Fibroblast of villous mesenchyme (primary cell): ENCODE measurements at places on chromosomes 12 and 14. TPM values are rescaled to one million over a fixed set of nuclear protein-coding genes. Genes with fewer than 3 reads are reported as not detected.

DNA sequence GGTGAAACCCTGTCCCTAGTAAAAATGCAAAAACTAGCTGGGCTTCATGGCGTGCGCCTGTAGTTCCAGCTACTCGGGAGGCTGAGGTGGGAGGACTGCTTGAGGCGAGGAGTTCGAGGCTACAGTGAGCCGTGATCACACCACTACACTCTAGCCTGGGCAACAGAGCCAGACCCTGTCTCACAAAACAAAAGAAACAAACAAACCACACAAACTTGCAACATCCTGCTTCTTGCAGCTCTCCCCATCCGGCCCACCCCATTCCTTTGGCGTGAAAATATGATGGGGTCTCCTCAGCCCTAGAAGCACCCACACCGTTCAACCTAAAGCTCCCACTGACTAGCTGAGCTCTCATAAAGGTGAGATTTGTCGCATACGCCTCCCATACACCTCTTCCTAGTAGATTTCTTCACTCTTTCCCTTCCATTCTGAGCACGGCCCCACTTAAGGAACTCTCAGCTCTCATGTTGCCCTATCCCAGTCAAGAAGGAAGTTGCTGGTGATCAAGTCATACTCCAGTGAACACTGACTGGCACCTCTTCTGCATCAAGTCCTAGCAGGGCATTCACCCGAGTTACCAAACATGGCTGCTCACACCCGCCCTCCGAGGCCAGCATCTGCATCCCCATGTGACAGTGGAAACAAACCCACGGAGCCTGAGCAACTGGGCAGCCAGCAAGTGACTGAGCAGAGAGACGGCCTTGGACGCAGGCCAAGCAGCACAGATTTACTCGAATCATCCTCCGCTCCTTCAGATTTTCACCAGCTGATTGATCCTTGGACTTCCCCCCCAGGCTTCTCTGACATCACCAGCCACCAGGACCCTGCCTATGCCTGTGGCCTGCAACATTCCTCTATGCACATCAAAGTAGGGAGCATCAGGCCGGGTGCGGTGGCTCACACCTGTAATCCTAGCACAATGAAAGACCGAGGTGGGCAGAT lies 18.9 kb upstream of the CD27 start:
- DNase-seq = no peak

GRCh38 chr12:122009741-122010140 lies 11.9 kb upstream of the BCL7A start:
- no peak for DNase-seq

DNA sequence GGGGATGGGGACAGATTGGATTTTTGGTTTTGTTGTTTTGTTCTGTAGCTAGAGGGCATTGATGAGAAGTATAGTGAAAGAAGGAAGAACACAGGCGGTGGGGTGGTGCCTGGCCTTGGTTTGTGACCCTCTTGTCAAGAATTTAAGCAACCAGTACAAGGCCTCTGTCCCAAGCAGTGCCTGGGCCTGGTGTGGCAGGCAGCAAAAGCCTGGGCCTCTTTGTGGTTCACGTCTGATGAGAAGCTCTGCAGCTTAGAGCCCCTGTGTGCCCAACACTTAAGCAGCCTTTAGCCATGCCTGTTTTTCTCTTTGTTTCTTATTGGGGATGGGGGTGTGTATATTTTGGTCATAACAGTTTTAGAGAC lies 98.0 kb downstream of the PPP2R5C start:
- no peak for DNase-seq

DNA sequence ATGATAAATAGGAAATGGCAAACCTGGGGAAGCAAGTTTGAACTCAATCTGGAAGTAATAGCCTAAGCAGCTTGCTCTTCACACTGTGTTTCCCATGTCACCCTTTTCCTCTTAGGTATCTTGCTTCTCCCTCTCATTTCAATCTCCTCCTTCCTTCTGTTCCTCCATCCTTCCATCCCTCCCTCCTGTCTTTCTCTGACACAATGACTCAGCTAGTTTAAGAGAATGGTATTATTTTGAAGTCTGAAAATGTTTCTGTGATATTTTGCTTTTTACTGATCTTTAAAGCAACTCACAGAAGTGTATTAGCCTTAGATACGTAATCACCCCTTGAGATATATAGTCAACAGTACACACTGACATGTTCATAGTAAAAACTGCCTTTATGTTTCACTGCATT lies 55.9 kb upstream of the FGD4 start:
- DNase-seq = no peak

- DNase-seq = no peak
These were observed 4.5 kb downstream of the SUPT16H start for GRCh38 chr14:21379338-21379737.

- DNase-seq = peak; percentile 37
These were observed 41.4 kb downstream of the HECTD1 start for GRCh38 chr14:31166271-31166561.

DNA sequence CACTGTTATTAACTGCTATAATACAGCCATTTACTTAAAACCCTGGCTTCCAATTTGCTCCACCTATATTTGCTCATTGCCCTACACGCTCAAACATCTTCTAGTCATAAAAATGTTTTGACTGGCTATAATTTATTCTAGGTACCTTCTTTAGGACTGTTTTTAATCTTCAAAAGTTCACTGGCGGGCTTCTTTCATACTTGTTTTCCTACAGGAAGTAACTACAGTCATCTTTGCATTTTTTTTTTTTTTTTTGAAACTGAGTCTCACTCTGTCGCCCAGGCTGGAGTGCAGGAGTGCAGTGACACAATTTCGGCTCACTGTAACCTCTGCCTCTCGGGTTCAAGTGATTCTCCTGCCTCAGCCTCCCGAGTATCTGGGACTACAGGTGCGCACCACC lies 32.5 kb downstream of the MPHOSPH9 start:
- peak; percentile 5 for DNase-seq

GRCh38 chr14:78758333-78758732 lies 588.2 kb downstream of the NRXN3 start:
- DNase-seq = peak; percentile 10

DNA sequence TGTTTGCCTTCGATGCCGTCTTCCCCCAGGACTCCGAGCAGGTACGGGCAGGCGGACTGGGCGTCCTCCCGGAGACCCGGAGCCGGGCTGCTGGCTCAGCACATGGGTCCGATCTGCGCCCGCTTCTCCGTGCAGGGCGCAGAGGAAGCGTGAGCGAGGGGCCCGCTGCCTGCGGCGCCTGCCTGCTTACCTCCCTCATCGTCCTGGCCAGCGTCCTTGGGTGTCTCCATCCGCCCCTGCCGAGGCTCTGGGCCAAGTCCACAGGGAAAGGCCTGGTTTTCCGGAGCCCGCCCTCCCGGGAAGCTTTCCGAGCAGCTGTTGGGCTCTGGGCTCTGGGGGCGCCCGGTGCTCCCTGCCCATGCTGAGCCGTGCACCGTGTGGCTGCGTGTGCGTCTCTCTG lies 33.5 kb downstream of the KIF26A start:
- DNase-seq = no peak

- DNase-seq = no peak
These were observed 21.4 kb downstream of the ADCY6 start for GRCh38 chr12:48767521-48767920.

DNA sequence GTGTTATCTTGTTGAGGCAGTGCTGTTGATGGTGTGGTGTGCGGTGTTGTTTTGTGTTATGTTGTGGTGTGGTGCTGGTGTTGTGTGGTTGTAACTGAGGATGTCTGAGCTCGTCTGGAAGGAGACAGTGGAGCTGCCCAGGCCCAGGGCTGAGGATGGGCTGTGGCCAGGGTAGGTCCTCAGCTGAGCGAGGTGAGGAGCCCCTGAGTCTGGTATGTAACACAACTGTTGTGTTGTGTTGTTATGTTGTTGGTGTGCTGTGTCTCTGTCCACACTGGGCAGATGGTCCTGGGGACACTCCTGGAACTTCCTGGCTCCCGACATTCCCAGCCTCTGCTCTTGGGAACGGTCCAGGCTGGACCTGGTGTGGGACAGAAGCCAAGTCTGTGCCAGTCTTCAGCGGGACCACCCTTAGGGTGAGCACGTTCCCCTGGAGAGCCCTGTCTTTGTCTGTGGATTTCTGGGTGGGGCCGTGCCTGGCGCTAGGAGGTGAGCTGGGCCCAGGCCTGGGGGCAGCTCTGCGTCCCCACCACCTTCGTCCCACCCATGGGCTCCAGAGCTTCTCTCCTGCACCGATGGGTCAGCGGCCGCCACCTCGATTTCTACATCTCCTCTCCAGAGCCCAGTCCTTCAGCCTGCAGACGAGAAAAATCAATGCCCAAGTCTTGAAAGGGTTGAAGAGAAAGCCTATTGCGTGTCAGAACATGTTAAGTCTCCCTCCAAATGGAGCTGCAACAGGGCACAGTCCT lies 27.4 kb upstream of the SFSWAP start:
- DNase-seq = no peak

- DNase-seq = no peak
These were observed 1.8 kb upstream of the CKAP4 start for GRCh38 chr12:106249411-106250135.

ARPC3 gene
- total RNA-seq = 259 and 354 TPM in 2 replicates

CMTM5 gene
- total RNA-seq = not detected in 2 replicates

ADAM21 gene
- total RNA-seq = under 0.01 and 0.43 TPM in 2 replicates
